ENCODE measurements at places on chromosomes 7 and 10. TPM values are rescaled to one million over a fixed set of nuclear protein-coding genes. Genes with fewer than 3 reads are reported as not detected.

- no peaks in the 10 kb centered on the region for H3K36me3 ChIP-seq
- no peaks in the 10 kb centered on the region for H3K4me1 ChIP-seq
- H3K4me3 ChIP-seq: no peak overlapping the region
- no peak for DNase-seq
Measured at GRCh38 chr7:120421151-120421651, 148.2 kb downstream of the KCND2 start.

GRCh38 chr7:69412331-69413146, 185.7 kb upstream of the AUTS2 start:
- no peaks in the 10 kb centered on the region for H3K27me3 ChIP-seq
- H3K4me3 ChIP-seq: no peak overlapping the region
- no peaks in the 10 kb centered on the region for H3K4me1 ChIP-seq
- no peak for DNase-seq
- no peak overlapping the region for H3K27ac ChIP-seq
- no peaks in the 10 kb centered on the region for H3K36me3 ChIP-seq

DNA sequence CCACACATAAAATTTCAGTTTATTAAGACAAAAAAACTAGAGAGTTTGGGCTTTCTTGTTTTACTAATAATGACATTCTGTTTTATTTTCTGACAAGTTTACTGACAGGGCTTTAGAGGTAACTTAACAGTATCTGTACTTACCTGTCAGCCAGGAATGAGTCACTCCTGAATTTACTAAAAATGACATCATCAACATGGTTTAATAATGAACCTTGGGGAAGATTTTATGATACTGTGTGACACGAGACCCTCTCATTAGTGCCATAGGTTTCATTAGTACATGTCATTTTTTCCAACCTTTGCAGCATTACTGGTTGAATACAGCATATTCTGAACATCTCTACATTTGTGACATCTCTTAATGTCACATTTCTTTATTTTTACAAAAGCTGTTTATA, 131.1 kb downstream of the KCND2 start:
- H3K27me3 ChIP-seq: no peaks in the 10 kb centered on the region
- no peaks in the 10 kb centered on the region for H3K4me1 ChIP-seq
- no peak overlapping the region for H3K4me3 ChIP-seq
- DNase-seq: no peak

The ENTPD1 gene
- total RNA-seq: 10.6 TPM

DNA sequence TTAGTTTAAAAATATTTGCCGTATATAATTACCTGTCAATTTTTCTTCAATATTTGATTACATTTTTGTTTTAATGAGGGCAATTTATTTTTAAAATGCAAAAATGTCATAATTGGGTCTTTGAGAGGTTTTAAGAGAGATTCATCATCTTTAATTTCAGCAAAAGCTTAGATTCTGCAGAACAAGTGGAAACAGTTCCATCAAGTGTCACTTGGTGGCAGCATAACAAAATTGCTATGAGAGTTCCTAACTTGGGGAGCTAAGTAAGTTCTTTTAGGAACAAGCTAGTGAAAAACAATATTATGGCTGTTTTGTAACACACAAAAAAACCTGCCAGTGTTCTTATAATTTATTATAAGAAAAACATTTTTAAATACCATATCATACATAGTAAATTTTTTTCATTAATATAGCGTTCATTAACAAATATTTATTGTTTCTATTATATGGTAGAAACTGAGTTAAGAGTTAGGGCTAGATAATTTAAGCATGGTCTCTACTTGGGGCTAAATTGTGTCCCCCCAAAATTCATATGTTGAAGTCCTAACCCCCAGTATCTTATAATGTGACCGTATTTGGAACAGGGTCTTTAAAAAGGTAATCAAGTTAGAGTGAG, 155.2 kb downstream of the MAGI2 start:
- no peak overlapping the region for H3K27ac ChIP-seq
- no peak overlapping the region for H3K4me3 ChIP-seq
- H3K27me3 ChIP-seq: no peaks in the 10 kb centered on the region

GRCh38 chr7:8261711-8262695, at the start of gene ICA1:
TSS of gene ICA1 (minus strand) at chr7:8262167. CDS start at chr7:8235926, 26,241 bp downstream.
- H3K27me3 ChIP-seq: peaks cover 39% of the 10 kb centered on the region
- no peaks in the 10 kb centered on the region for H3K4me1 ChIP-seq
- no peaks in the 10 kb centered on the region for H3K36me3 ChIP-seq
- H3K27ac ChIP-seq: no peak within 1 kb of the TSS

The HECW1 gene
- 2.9 TPM for total RNA-seq

GRCh38 chr10:113047605-113047962, 97.5 kb downstream of the TCF7L2 start:
- H3K27ac ChIP-seq: peak overlapping the region; percentile 6
- no peak for DNase-seq
- H3K27me3 ChIP-seq: no peaks in the 10 kb centered on the region
- peaks cover 55% of the 10 kb centered on the region for H3K4me1 ChIP-seq
- H3K4me3 ChIP-seq: no peak overlapping the region

The VAX1 gene
- not detected for total RNA-seq

The EPHB6 gene
- 2.4 TPM for total RNA-seq
